Hippocampal formation (tissue), 2 donors: ENCODE measurements at places on chromosomes 5 and 9.
A peak's percentile ranks its signal among the peaks of the same experiment; 100 is the strongest.

DNA sequence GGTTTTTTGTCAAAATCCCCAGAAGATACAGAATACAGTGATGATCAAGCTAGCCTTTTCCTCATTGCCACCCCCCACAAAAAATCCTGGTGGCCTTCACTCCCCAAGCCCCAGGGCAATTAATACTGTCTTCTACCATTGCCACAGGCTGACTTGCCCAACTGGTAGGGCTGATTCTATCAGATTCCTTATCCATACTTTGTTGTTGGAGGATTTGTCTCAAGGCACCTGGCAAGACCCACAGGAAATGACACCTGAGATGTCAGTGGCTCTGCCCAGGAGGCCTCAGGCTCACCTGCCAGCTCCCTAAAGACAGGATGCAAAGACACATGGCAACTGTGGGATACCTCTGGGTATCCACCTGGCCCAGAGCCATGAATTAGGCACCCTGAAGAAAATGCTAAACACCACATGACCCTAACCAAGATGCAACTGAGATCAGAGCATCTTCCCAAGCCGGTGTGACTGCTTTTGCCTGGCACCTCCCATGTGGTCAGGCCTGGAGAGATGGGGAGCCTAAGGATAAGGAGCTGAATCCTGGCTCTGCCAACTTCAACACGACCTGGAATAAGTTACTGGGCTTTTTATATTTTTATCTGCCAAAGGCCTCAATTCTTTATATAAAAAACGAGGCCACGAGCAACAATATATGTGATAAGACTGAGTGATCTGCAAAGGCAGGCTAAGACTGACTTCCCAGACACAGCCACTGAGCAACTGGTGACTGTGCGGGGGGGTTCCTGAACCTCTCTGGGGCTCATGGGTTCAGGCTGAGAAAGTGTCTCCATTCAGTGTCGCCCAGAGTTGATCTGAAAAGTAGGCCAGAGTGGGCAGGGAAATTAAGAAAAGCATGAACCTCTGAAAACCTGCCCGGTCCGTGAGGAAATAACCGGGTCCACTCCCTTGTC is 944 bp downstream of the ATOX1 start:
- DNase-seq, result no peak

GRCh38 chr5:74334762-74335384 is 305.7 kb downstream of the ENC1 start:
- no peak for DNase-seq

GRCh38 chr5:136079195-136079985 is 50.6 kb downstream of the TGFBI start:
- no peak for DNase-seq

DNA sequence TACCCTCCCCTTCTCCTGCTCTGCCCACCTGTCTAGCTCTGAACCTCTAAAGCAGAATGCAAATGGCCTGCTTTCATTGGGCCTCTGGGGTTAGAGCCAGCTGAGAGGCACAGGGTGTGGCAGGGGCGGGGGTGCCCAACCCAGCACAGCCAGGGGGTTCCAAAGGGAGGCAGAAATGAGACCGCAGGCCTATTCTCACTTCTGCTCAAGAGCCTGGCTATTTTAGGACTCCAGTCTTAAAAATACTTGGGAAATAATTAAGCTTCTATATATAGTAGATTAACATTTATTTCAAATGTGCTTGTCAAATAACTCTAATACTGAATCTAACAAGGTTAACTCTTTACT is 5.7 kb downstream of the QSOX2 start:
- no peak for DNase-seq

GRCh38 chr9:111712369-111712768 is 51.0 kb downstream of the GNG10 start:
- DNase-seq, result no peak

- DNase-seq, result peak; percentile 34
Observed at GRCh38 chr5:172932313-172933017, 26.8 kb upstream of the RPL26L1 start.

- no peak for DNase-seq
Observed at GRCh38 chr5:33408816-33409215, 31.9 kb upstream of the TARS1 start.

DNA sequence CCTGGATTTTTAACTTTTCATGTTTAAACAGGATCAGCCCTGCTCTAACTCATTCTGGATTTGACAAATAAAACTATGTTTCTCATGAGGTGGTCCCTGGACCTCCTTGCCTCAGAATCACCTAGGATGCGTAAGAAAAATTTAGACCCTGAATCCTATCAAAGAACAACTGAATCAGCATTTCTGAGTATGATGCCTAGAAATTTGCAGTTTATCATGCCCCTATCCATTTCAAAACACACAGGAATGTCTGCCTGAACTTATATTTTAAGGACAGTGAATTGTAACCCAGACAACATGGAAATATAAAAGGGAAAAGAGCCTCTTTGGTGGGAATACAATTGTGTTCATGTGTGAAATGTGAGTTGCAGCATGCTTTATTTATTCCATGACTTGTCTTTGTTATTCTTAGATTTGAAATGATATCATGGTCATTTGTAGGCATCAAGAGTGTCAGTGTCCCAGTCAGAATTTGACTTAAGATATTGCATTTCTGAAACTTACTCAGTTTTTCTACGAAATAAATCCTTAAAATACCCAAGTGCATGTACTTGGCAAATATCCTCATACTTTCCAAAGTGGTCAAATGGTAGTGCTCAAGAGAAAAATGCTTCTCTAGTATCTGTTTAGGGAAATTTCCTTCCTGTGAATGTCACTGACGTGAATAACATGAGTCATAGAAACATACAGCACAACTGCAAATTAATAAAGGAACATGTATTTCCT is 144.3 kb downstream of the GIN1 start:
- DNase-seq, result no peak

DNA sequence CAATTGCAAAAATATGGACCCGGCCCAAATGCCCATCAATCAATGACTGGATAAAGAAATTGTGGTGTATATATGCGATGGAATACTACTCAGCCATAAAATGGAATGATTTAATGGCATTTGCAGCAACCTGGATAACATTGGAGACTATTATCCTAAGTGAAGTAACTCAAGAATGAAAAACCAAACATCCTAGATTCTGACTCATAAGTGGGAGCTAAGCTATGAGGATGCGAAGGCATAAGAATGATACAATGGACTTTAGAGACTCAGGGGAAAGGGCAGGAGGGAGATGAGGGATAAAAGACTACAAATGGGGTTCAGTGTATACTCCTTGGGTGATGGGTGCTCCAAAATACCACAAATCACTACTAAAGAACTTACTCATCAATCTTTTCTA is 247.6 kb upstream of the FBXL7 start:
- DNase-seq, result no peak

GRCh38 chr9:125660557-125660956 is 46.5 kb downstream of the MAPKAP1 start:
- DNase-seq, result no peak

DNA sequence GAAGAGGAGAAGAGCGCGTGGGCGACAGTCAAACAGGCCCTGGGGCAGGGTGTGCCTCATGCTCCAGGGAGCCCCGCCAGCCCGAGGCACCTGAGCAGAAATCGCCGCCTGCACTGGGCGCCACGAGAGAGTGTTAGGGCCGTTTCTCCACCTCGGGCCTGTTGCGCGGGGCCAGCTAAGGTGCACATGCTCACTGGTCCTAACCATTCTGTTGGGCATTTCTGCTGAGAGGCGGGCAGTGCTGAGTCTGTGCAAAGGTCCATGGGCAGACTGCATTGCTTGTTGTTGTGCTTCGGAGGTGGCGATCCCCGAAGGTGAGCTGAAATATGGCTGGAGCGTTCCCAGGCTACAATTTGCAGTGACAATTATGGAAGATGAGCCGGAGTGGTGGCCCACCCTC is 367.8 kb upstream of the SPATA31A5 start:
- no peak for DNase-seq

- no peak for DNase-seq
Observed at GRCh38 chr5:132095424-132095972, 21.9 kb downstream of the CSF2 start.

- DNase-seq, result peak; percentile 78
Observed at GRCh38 chr5:36728697-36729543, 122.5 kb downstream of the SLC1A3 start.

GRCh38 chr9:14812806-14813205 is 90.3 kb upstream of the CER1 start:
- DNase-seq, result no peak

DNA sequence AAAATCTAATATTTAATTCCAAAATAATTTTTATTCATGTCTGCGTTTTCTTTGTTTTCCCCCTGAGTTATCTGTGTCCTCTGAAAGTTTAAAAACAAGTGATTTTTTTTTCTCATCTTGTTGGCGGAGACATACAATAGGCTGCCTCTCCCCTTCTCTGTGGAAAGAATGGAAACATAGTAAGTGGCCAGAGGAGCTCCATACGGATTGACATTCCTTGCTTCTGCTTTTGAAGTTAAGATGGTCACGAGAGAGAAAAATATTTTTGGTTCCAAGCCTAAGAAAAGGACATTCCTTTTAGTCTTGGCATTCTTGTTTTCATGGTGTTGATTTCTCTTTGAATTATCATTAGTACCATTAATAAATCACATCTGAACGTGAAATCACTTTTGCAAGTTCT is 28.3 kb downstream of the ZNF462 start:
- no peak for DNase-seq

- DNase-seq, result no peak
Observed at GRCh38 chr9:967436-967835, 9.0 kb upstream of the DMRT3 start.

DNA sequence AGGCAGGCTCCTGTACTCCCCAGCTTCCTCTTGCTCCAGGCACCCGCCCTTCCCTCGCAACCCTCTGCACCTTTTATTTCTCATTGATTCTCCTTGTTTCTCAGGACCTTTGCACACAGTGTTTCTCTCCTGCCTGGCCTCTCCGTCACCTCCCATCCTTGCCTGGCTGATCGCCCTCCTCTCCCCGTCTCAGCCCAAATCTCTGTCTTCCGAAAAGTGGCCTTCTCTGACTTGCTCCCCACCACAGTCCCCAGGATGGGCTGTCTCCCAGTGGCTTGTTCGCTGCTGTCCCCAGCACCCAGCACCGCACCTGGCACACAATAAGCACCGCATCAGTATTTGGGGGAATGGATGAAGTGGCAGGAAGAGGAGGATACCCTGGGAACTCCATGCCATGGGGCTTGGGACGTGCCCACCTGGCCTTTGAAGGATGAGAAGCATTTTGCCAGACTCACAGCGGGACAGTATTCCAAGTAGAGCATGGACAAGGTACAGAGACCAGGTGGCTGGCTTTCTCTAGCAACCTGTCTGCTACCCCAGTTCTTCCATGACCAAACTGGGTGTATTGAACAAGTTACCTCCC is 62.5 kb downstream of the LMX1B start:
- DNase-seq, result no peak

- DNase-seq, result no peak
Observed at GRCh38 chr5:2876183-2876582, 124.7 kb upstream of the IRX2 start.

DNA sequence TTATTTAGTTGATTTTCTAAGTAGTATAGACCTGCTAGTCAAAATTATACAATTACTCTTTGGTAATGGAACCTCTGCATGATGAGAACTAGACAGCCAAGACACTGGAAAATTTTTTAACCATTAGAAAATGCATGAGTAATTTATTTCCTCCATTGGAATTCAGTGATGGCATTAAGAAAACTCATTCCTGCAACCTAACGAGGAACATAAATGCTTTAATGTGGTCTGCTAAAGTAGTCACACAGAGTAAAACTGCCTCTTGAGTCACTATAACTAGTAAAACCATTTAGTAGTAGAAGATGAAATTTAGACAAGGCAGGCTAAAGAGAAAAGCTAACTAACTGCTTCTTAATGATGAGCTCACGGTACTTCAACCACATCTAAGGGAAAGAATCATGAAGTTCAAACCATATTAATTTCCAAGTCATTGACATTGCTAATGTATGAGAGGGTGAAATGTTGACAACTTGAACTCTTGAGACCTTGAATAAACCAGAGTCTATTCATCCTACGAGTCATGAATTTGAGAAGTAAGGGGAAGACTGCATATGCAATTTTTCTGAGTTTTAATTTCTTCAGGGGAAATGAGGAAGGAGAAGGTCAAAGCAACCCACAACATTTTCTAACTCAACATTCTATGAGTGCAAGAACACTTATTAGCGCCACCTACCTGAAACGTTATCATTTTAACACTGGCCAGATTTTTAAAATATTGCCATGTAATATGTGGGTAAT is 74.4 kb downstream of the GLIS3 start:
- no peak for DNase-seq

GRCh38 chr5:178286226-178287090 is 53.9 kb upstream of the PHYKPL start:
- DNase-seq, result no peak

GRCh38 chr9:83956436-83957247 is 23.4 kb downstream of the HNRNPK start:
- peak; percentile 63 for DNase-seq

DNA sequence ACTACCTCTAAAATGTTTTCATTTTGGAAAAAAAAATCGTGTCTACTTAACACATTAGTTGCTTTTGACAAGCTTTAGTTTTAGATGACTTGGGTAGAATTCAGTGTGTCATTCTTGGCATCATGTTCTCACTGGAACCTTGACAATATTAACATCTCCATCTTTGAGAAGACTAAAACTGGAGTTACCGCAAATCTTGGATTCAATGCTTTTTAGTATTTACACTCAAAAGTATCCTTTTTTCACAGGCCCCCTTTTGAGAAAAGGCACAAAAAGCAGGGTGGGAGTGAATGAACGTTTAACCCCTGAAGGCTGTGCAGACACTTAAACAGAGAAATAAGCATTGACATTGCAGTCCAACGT is 549.1 kb downstream of the CSNK1G3 start:
- DNase-seq, result no peak

DNA sequence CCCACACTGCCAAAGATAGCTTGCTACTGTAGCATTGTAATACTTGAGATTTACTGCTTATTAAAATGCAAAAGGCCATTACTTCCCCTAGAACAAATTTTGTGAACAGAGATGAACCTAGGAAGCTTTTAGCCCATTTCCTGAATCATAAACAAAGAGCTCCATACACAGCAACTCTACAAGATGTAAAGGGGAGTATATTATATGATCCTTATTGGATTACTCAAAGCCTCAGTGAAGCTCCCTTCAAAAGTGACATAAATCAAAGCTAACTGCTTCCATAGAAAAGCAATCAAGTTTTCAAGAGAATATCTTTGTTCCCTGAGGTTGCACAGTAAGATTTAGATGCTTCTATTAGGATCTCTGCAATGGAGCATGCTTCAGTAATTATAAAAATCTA is 629.8 kb downstream of the EFNA5 start:
- no peak for DNase-seq

DNA sequence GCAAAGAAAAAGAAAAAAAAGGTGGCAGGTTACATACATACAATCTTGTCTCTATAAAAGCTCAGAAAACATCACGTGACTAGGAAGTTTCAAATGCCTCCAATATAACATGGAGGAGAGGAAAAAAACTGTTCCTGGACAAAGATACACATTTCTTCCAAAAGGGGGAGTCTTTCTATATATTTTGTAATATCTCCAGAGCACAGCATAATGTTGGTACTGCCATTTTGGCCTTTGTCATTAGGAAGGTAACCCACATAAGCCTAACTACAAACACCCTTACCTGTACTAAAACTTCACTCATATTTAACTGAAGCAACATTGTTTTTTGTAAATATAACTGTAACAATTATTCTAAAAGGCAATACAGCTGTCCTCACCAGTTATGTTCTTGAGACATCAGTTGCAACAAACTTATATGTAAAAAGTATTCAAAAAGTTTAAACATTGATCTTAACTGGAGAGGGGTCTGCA is 1.2 kb upstream of the BTF3 start:
- DNase-seq, result no peak
